ENCODE measurements at places on chromosomes 2 and 18.
A peak's percentile ranks its signal among the peaks of the same experiment; 100 is the strongest.

DNA sequence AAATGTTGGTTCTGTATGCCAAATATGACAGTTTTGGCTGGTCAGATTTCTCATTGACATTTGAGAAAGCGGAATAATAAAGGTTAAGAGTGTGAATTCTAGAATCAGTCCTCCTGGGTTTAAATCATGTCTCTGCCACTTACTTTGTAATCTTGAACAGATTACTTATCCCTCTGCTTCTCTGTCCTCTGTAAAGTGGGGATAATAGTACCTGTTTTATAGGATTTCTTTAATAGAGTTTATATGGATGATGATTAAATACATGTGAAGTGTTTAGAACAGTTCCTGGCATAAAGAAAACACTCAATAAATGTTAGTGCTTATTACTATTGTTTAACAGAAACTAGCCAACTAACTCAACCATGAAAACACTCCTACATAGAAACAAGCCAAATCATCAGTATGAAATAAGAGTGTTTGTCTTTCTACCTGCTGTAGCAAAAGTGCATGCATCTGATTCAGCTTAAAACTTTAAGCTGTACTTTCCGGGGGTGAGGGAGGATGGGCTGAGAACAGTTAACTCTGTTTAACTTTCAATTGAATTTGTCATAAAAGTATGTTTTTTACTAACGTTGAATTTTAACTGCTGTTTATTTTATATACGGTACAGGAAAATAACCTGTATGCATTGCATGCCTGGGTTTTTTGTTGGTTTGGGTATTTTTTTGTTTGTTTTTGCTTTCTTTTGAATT lies 6.8 kb downstream of the HTR2B start:
- H3K4me3 ChIP-seq, result peak overlapping the region; percentile 42
- H3K27ac ChIP-seq, result peak overlapping the region; percentile 59
- no peak for ATAC-seq
- H3K27me3 ChIP-seq, result no peaks in the 10 kb centered on the region
- no peaks in the 10 kb centered on the region for H3K36me3 ChIP-seq
- no peaks in the 10 kb centered on the region for H3K4me1 ChIP-seq

DNA sequence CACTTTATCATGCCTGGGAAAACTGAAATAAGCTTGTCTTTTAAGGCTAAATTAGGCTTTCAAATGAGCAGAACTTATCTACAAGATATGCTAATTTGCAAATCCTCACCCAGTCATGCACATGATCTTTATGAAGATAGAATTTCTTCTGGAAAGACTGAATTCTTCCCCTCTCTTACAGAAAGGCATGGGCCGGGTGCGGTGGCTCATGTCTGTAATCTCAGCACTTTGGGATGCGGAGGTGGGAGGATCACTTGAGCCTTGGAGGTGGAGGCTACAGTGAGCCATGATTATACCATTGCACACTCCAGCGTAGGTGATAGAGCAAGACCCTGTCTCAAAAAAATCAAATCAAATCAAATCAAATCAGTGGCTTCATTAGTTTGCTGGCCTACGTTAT lies 11.7 kb upstream of the FOXI3 start:
- no peak overlapping the region for H3K4me3 ChIP-seq
- no peaks in the 10 kb centered on the region for H3K36me3 ChIP-seq
- ATAC-seq, result no peak
- peaks cover 38% of the 10 kb centered on the region for H3K27me3 ChIP-seq

GRCh38 chr2:177771191-177771590 lies 301.4 kb downstream of the PDE11A start:
- no peaks in the 10 kb centered on the region for H3K36me3 ChIP-seq
- H3K4me3 ChIP-seq, result no peak overlapping the region
- H3K27me3 ChIP-seq, result no peaks in the 10 kb centered on the region
- no peak overlapping the region for H3K27ac ChIP-seq

DNA sequence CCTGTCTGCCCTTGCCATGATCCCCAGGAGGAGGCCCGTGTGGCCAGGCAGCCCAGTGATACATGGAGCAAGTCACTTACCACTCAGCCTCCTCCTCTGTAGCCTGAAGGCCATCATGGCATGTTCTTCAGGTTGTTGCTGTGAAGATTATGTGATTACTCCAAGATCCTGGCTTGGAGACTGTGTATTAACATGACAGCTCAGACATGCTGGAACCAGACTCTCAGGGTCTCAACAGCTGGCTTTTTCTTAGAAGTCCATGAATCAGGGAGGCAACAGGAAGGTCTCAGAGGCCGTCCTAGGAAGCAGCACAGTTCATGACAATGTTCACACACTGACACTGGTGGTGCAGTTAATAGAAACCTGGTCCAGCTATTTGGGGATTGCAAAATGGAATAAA lies 158.6 kb upstream of the TWIST2 start:
- H3K27ac ChIP-seq, result no peak overlapping the region
- H3K27me3 ChIP-seq, result no peaks in the 10 kb centered on the region
- H3K36me3 ChIP-seq, result no peaks in the 10 kb centered on the region
- ATAC-seq, result no peak
- H3K4me3 ChIP-seq, result no peak overlapping the region
- peaks cover 12% of the 10 kb centered on the region for H3K4me1 ChIP-seq

DNA sequence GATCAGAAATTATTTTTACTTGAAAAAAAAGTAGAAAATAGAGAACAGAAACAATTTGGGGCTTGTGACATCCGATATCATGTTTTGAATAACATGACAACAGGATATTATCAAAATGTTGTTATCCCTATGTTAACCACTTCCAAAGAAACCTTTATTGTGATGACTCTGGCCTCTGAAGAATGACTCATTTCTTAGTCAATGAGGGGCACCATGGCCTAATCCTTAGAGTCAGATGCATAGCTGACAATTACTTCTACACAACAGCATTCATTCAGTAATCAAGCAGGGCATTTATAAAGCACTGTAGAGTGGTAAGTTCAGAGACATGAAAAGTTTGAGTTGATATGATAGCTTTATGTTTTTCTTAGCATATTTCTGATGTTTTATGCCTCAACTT lies 703.0 kb downstream of the RNF144A start:
- no peaks in the 10 kb centered on the region for H3K27me3 ChIP-seq
- no peaks in the 10 kb centered on the region for H3K36me3 ChIP-seq
- ATAC-seq, result no peak

DNA sequence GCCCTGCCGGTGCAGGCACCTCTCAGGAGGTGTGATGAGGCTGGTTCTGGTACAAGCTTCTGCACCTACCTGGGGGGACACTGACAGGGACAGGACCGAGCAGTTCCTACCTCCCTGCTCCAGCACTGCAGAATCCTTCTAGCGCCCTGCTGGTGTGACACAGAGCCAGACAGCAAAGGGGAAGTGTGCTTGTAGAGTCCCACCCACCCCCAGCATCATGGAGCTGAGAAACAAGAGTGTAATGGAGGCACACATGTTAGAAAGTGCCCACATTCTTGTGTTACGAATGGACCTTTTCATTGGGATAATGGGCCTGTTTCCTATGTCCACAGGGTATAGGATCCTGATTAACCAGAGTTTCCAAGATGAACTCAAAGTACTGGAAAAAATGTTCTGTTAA lies 38.3 kb downstream of the OXER1 start:
- H3K4me1 ChIP-seq, result no peaks in the 10 kb centered on the region
- no peaks in the 10 kb centered on the region for H3K27me3 ChIP-seq
- peaks cover 16% of the 10 kb centered on the region for H3K36me3 ChIP-seq
- ATAC-seq, result no peak

DNA sequence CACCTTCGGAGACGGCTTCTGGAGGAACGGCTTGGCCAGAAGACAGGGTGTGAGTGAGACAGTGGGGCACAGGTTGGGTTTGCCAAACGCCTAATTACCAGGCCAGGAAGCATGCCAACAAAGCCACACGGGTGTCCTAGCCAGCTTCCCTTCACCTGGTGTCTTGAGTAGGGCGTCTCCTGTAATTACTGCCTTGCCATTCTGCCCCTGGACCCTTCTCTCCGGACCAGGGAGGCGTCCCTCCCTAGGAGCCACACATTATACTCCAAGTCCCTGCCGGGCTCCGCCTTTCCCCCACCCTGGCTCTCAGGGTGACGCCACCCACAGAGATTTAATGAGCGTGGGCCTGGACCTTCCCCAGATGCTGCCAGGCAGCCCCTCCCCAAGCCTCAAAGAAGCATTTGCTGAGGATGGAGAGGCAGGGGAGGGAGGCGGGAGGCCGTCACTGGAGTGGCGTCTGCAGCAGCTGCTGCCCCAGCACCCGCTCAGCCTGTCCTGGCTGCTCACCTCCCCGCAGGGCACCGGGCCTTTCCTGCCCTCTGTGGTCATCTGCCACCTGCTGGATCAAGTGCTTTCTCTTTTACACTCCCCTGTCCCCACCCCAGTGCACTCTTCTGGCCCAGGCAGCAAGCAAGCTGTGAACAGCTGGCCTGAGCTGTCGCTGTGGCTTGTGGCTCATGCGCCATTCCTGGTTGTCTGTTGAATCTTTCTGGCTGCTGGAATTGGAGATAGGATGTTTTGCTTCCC lies 20.7 kb downstream of the FOSL2 start:
- ATAC-seq, result no peak
- H3K27ac ChIP-seq, result peak overlapping the region; percentile 23
- H3K36me3 ChIP-seq, result no peaks in the 10 kb centered on the region
- no peaks in the 10 kb centered on the region for H3K27me3 ChIP-seq

- no peaks in the 10 kb centered on the region for H3K36me3 ChIP-seq
- no peak overlapping the region for H3K4me3 ChIP-seq
- ATAC-seq, result peak; percentile 25
Observed at GRCh38 chr2:112187805-112188596, 49.8 kb downstream of the FBLN7 start.

DNA sequence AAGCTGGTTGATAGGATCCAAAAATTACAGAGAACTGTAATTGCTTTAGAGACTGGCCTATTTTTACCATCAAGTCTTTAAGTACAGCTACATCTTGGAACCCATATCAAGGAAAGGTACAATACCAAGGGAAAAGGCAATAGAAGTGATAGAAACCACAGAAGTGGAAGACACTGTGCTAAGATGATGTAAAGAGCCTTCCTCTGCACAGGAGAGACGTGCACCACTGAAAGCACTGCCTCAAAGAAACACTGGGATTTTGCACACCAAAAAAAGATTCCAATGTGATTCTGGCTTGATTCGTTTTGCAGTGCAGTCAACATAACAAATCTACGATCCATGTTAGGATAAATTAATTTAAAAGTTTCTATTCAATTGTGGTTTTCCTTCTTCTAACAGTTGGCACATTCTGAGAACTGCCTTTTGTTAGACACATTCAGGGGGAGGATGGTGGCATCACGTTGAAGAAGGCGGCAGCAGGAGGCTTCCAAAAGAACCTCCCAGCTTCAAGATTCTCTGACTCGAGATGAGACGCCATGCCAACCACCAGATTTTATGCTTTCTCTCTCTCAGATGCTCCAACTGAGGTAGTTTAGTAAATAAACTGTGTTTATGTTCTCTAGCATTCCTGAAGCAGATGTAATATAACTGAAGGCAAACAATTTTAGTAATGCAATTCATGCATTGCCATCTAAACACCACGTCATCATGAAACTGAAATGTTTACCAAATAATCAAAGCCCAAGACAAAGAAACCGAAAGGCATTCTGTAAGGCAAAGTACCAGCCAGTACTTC lies 102.9 kb downstream of the BCL2 start:
- H3K27me3 ChIP-seq, result no peaks in the 10 kb centered on the region
- H3K4me3 ChIP-seq, result no peak overlapping the region
- H3K4me1 ChIP-seq, result no peaks in the 10 kb centered on the region

DNA sequence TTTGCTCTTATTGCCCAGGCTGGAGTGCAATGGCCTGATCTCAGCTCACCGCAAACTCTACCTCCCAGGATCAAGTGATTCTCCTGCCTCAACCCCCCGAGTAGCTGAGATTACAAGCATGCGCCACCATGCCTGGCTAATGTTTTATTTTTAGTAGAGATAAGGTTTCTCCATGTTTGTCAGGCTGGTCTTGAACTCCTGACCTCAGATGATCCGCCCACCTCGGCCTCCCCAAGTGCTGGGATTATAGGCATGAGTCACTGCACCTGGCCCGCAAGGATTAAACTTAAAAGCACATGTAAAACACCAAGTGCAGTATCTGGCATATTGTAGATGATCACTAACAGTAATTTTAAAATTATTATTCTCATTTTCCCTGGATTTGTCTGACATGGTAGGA lies 72.9 kb downstream of the C1QL2 start:
- no peak overlapping the region for H3K27ac ChIP-seq
- ATAC-seq, result no peak
- no peaks in the 10 kb centered on the region for H3K4me1 ChIP-seq
- no peaks in the 10 kb centered on the region for H3K36me3 ChIP-seq

- peaks cover 12% of the 10 kb centered on the region for H3K4me1 ChIP-seq
- no peak overlapping the region for H3K4me3 ChIP-seq
- peak overlapping the region; percentile 70 for H3K27ac ChIP-seq
- H3K27me3 ChIP-seq, result no peaks in the 10 kb centered on the region
Observed at GRCh38 chr18:2970772-2971659, 41.9 kb downstream of the LPIN2 start.

DNA sequence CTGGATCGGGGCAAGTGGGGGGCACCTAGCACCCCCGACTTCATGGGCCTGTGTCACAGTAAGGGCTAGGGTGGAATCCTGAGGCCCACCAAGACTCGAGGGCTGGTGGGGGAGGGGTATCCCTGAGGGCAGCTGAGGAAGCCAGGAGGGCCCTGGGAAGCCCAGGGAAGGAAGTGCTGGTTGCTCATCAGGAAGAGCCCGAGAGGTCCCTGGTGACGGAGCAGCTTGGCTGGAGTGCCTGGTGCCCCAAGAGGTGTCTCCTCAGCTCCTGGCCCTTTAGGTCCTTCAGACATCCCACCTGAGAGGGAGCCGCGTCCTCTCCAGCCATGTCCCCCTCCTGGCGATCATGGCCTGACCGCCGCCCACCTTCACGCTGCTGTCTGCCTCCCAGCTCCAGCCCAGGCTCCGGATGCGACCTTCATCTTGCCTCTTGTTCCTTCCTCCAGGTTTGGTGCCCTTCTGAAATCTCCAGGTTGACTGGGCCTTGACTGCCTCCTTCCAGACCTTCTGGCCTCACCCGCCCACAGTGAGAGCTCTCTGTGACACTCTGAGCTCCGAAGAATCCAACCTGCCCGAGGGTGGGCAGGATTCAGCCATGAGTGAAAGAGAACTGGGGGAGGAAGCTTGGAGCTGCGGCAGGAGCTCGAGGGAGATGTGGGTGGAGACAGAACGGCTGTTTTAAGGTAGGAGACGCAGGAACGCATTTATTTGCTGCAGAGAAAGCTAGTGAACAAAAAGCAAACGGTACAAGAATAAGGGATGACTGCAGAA lies 42.7 kb upstream of the SEMA4C start:
- no peak overlapping the region for H3K27ac ChIP-seq
- H3K27me3 ChIP-seq, result no peaks in the 10 kb centered on the region

- peaks cover 11% of the 10 kb centered on the region for H3K4me1 ChIP-seq
- H3K27ac ChIP-seq, result no peak overlapping the region
- no peaks in the 10 kb centered on the region for H3K27me3 ChIP-seq
- no peak overlapping the region for H3K4me3 ChIP-seq
- H3K36me3 ChIP-seq, result no peaks in the 10 kb centered on the region
Observed at GRCh38 chr2:207952564-207953345, 72.6 kb downstream of the PLEKHM3 start.

- no peak overlapping the region for H3K27ac ChIP-seq
- H3K4me1 ChIP-seq, result no peaks in the 10 kb centered on the region
- no peak for ATAC-seq
- no peak overlapping the region for H3K4me3 ChIP-seq
- H3K36me3 ChIP-seq, result no peaks in the 10 kb centered on the region
Observed at GRCh38 chr2:233093721-233094120, 33.6 kb downstream of the INPP5D start.

GRCh38 chr2:199128476-199129229 lies 329.1 kb downstream of the SATB2 start:
- H3K4me1 ChIP-seq, result no peaks in the 10 kb centered on the region
- H3K27me3 ChIP-seq, result no peaks in the 10 kb centered on the region
- no peak for ATAC-seq
